HuH-7.5 (cell line): ENCODE measurements at places on chromosomes 3 and 15.

GRCh38 chr3:36211652-36211999, 168.7 kb upstream of the STAC start:
- DNase-seq = no peak

- no peak for DNase-seq
These were observed 433 bp upstream of the MITF start for GRCh38 chr3:69738859-69739203.

DNA sequence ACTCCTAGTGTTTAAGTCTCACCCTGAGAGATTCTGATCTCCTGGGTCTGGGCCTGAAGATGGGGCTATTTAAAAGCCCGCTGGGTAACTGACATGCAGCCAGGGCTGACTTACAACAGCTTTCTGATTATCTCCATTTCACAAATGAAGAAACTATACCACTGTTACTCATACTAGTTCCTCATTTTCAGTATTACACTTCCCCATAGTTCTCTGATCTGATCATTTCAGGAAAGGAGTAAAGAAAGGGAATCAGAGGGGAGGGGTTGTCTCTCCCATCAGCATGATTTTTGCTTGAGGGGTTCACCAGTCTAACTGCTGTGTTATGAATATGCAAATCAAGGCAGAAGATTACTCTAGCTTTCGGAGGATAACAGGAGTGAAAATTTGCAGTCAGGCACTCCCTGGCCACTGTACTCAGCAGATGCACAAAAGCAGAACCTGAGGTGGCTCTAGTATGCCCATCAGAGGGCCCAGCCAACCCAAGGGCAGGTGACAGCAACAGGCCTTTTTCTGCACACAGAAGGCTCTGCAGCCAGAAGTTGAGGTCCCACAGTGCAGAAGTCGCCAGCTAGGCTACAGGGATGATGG, 59.4 kb downstream of the DAPK2 start:
- no peak for DNase-seq

DNA sequence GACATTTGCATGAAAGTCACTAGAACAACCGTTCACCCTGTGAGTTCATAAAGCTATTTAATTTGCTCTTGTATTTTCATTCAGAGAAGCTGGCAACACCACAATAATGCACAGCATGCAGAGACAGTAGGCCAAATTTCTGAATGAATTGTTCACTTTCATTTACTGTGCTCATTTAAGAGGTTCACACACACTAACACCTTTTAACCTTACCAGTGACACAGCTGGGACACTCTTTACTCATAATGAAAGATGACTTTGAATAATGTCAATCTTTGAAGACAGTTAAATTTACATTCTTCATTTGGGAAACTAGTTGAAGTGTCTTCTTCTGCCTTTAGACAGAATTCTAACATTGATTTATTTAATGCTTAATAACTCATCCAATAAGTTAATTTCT, 95.7 kb downstream of the ROBO1 start:
- no peak for DNase-seq

- DNase-seq = no peak
These were observed 6.1 kb downstream of the SOX14 start for GRCh38 chr3:137770066-137770834.
